ENCODE measurements at places on chromosomes 1 and 21.

- DNase-seq = no peak
Observed at GRCh38 chr1:159664247-159664646, 50.1 kb downstream of the CRP start.

- DNase-seq = peak; percentile 61
Observed at GRCh38 chr1:155051777-155052398, 772 bp downstream of the ADAM15 start.

- no peak for DNase-seq
Observed at GRCh38 chr1:22096463-22096862, 44.0 kb downstream of the CDC42 start.

DNA sequence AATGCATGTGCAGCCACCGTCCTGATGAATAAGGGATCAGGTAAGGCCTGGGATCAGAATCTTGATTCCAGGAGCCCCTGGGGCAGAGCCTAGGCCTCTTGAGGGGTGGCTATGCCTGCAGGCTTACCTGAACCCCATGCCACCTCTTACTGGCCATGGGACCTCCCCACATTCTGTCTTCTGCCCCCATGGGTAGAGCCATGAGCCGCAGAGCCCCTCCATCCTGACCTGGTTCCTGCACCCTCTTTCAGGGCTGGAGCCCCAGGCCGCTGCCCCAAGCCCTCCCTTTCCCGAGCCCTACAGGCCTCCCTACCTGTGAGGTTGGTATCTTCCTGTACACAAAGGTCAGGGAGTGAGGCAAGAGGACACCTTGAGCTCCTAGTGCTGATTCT lies 120.8 kb downstream of the DMRTB1 start:
- no peak for DNase-seq

- DNase-seq = no peak
Observed at GRCh38 chr1:36107394-36107793, 17.6 kb downstream of the COL8A2 start.

- peak; percentile 84 for DNase-seq
Observed at GRCh38 chr1:89464008-89464407, 60.6 kb upstream of the LRRC8B start.

DNA sequence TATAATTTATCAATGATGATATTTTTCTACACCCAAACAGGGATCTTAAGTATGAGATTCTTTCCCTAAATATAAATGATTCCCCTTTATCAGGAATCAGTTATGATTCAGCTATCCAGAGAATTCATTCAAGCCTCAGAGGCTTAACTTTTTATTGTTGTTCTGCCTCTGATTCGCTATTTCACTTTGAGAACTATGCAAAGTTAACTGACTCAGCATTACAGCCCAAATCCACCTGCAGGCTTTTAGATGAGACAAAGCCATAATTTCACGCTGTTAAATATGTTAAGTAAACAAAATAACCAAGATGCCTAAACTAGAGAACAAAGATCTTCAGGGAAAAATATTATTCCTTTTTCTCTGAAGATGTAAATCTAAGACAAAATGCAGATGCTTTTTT lies 8.5 kb downstream of the SCYL3 start:
- DNase-seq = no peak

DNA sequence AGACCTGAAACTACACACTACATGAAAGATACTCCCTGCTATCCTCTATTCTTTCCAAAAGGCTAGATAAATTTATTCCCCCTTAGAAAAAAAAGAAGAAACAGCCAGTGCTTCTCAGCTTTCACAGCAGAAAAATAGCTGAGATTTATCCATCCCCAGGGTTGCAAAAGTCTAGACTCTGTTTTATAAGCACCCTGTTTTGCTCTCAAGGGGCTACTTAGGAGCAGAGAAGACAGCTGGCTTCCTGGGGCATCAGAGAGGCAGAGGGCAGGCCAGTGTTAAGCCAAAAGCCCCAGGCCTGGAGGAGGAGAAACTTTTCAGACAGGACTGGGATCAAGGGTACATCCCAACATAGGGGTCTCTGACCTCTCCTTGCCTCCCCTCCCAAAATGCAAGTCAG lies 3.9 kb downstream of the LAMB3 start:
- DNase-seq = no peak

- DNase-seq = no peak
Observed at GRCh38 chr1:228017356-228018124, 10.7 kb downstream of the WNT3A start.

DNA sequence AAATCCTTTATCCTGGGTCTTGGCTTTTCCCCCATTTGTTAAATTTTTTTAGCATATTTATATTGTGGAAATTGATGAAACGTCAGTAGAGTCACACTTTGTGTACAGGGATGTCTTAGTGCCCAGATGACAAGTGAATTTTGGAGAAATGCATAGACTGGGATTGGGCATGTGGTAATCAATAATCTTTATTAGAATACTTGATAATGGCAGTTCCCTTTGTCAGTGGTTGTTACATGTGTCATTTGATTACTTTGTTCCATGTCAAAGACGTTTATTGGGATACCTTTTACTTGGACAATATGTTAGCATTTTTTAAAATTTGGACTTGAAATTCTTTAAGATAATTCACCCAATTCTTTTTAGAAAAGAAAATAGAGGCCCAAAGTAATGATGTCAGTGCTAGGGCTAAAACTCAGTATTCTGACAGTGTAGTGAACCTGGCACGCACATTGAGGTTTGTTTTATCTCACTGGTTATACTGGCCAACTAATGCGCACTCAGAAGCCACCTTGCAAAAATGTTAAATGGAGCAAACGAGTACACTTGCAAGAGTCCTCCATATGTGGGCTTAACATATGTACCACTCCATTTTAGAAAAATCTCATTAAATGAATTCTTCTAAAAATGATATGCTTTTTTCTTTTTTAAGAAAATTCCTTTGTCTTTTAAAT lies 9.2 kb downstream of the PRPF38B start:
- DNase-seq = no peak

DNA sequence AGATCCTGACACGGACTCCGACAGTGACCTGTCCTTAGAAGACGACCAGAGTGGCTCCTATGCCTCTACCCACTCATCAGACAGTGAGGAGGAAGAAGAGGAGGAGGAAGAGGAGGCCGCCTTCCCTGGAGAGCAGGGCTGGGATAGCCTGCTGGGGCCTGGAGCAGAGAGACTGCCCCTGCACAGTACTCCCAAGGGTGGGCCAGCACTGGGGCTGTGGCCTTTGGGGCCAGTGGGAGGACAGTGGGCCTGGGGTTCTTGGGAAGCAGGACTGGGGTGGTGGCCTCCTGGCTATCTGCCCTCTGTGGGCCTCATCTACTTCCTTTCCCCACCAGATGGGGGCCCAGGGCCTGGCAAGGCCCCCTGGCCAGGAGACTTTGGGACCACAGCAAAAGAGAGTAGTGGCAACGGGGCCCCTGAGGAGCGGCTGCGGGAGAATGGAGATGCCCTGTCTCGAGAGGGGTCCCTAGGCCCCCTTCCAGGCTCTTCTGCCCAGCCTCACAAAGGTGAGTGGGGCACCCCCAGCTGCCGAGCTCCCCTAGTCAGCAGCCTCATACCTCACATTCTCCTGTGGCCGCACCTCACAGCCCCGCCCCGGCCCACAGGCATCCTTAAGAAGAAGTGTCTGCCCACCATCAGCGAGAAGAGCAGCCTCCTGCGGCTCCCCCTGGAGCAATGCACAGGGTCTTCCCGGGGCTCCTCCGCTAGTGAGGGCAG lies 10.0 kb downstream of the PSRC1 start:
- DNase-seq = no peak

DNA sequence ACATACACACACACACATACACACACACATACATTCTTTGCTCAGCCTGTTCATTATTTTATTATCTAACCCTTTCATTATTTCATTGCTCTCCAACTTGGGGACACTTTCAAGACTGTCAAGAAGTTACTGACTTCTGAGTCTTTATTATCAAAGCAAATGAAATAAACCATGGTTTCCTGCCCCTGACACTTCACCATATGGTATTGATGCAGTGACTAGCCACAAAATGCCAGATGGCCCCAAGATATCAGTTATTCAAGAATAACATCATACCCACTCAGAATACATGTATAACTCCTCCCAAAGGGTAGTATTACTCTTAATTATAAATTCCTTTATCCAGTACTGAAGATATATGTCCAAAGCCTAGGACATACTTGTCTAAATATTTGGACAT lies 197.3 kb downstream of the MRPL39 start:
- DNase-seq = no peak

DNA sequence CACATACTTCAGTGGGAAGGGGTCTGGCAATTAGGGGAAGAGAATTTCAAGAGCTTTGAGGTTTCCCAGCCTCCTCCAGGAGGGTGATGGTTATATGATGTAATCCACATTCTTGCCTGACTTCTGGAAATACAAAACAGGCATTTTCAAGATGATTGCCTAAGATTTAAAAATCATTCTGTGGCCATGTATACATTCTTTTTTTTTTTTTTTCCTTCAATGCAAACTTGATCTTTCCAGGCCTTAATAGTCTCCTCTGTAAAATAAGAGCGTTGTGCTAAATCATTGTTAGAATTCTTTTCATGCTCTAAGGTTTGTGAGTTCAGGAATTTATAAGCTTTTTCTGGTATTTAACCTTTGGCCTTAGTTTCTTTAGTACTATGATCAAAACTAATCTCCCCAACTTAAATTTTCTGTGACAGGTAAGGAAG lies 192.3 kb upstream of the HMCN1 start:
- peak; percentile 28 for DNase-seq

GRCh38 chr21:29803191-29803590 lies 136.6 kb downstream of the GRIK1 start:
- no peak for DNase-seq

- no peak for DNase-seq
Observed at GRCh38 chr1:56329970-56330369, 249.4 kb downstream of the PLPP3 start.

GRCh38 chr1:234488054-234489006 lies 9.4 kb upstream of the TARBP1 start:
- DNase-seq = no peak

- DNase-seq = no peak
Observed at GRCh38 chr1:68016381-68016780, 34.0 kb downstream of the DIRAS3 start.

DNA sequence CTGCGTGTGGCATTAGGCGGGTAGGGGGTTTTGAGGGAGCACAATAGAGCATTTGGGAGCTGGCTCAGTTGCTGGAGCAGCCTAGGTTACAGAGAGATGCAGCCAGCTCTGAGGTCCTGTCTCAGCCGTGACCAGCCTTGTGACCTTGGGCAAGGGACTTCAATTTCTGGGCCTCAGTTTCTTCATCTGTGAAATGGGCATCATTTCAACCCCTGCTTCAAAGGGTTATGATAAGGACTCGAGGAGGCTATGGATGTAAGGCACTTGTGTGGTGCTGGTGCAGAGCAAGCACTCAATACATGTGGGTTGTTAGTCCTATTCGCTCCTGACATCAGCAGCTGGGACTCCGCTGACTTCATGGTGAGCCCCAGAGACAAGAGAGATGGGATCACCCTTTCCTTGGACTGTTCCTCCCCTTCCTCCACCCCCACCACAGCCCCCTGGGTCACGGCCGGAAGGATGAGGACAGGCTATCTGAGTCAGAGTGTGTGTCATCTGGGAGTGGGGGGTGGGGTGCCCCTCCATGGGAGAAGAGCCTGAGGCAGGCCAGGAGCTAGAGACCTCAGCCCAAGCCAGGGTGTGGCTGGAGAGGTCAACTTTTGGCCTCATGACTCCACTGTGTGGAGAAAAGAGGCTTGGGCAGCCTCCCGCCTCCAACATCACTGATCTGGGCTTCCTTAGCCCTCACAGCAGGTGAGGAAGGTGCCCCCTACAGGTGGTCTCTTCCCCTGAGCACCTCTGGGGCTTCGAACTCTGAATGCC lies 71.4 kb upstream of the ZBTB40 start:
- peak; percentile 7 for DNase-seq

GRCh38 chr1:160488347-160489058 lies 34.6 kb downstream of the SLAMF6 start:
- no peak for DNase-seq

DNA sequence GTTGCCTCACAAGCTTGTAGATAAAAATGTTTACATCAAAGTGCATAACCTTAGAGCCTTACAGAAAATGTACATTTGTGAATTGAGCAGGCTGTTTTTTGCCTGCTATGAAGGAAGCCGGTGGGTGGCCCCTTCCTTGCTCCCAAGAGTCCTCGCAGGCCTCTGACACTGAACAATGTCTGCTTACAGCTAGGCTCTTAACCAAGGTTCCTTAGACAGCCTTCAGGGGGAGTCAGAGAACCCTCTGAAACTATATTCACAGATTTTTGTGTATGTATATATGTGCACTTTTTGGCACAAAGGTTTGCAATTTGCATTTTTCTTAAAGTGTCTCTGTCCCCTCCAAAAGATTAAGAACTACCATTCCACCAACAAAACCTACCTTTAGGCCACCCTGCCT lies 282.6 kb downstream of the BARHL2 start:
- no peak for DNase-seq

DNA sequence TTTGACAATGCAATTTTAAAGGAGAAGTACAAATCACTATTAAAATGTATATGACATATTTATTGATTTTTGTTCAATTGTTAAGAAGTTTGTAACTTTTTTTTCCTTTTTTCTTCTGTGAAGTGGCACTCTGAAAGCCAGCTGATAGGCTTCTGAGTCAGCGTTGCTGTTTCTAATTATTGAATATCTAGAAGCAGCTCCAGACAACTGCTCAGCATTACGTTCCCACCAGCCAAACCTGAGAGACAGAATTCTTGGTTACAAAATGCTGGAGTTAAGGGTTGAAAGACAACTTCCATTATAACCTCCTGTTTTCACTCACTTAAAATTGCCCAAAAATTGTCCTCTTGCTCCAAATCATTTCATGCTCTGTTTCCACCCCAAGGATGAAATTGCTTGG lies 31.4 kb upstream of the LMX1A start:
- no peak for DNase-seq

GRCh38 chr1:15627343-15627988 lies 10.2 kb downstream of the DDI2 start:
- DNase-seq = no peak

- no peak for DNase-seq
Observed at GRCh38 chr1:187234706-187235105, 406.0 kb downstream of the PLA2G4A start.

DNA sequence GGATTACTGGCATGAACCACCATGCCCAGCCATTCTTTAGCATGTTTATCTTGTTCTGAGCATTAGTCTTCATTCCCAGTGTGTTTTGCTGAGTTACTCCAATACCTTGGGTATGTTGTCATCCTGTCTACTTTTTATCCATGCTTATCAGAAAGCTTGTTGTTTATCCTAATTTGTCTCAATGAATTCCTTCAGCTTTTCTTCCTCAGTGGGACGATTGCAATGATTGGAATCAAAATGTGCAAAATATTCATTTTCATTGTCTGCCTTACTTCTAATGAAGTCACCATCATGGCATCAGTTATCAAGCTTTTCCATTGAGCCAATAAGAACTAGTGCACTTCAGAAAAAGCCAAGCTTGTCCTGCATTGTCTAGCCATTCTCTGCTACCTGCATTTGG lies 170.5 kb downstream of the HFM1 start:
- no peak for DNase-seq
